ENCODE measurements at places on chromosomes 1 and 21. TPM values are rescaled to one million over a fixed set of nuclear protein-coding genes. Genes with fewer than 3 reads are reported as not detected.
A peak's percentile ranks its signal among the peaks of the same experiment; 100 is the strongest.

DNA sequence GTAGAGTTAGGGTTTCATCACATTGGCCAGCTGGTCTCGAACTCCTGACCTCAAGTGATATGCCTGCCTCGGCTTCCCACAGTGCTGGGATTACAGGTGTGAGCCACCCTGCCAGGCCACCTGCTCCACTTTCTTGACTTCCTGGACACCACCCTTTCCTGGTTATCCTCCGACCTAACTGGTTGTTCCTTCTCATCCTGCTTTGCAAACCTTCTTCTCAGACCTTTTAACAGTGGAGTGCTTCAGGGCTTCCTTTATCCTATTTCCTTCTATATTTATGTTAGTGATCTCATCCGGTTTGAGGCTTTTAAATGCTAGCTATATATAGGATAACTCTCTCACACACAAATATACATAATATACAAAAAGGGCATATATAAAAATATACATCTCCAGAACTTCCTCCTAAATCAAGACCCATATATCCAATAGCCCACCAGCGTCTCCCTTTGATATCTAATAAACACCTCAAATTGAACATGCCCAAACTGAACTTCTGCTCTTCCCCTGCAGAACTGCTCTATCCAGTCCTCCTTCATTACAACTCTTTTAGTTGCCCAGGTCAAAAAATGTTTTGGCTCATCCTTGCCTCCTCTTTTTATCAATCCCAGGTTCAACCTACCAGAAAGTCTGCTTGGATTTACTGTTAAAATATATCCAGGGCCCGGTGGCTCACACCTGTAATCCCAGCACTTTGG, 19.5 kb upstream of the UQCRHL start:
- DNase-seq = no peak

GRCh38 chr1:6794164-6794563, 8.9 kb downstream of the CAMTA1 start:
- peak; percentile 63 for DNase-seq

DNA sequence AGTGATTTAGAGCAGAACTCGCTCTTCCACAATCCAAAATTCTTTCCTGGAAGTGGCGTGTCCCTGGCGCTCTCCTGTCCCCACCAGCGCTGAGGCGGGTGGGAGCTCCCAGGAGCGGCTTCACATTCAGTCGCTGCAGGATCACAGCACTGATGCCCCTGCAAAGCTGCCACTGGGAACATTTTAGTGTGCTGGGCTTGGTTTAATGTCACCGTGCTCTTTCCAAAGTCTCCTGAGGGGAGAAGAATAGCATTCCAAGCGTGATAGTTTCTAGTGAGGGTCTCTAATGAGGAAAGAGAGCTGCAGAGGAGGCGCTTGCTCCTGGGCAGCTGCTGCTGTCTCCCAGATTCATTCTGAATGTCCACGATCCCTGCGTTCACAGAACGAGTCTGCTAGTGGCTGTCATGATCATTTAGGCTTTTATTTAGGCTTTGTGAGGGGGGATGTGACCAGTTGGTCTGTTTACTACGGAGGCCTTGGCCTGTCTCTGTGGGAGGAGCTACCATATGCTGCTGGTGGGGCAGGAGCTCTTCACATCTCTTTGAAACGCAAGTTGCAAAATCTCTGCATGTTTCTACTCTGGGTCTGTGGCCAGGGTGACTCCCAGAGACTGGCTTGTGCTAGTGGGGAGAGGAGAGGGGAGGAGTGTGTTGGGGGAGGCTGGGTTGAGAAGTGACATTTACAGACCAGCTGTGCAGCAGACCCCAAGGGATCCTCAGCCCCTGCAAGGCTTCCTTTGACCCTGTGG, 23.4 kb downstream of the OLFML3 start:
- peak; percentile 55 for DNase-seq

Gene GBP6
- total RNA-seq = 34.4 TPM

Gene LRRC3
- total RNA-seq = 2.4 TPM

Measured in tongue (tissue), 3 donors.